ENCODE measurements at places on chromosomes 4 and X. TPM values are rescaled to one million over a fixed set of nuclear protein-coding genes. Genes with fewer than 3 reads are reported as not detected.

GRCh38 chrX:10356979-10357378 is 200.2 kb downstream of the CLCN4 start:
- DNase-seq: no peak

- DNase-seq: no peak
These were observed 151.4 kb upstream of the STX18 start for GRCh38 chr4:4693258-4693657.

DNA sequence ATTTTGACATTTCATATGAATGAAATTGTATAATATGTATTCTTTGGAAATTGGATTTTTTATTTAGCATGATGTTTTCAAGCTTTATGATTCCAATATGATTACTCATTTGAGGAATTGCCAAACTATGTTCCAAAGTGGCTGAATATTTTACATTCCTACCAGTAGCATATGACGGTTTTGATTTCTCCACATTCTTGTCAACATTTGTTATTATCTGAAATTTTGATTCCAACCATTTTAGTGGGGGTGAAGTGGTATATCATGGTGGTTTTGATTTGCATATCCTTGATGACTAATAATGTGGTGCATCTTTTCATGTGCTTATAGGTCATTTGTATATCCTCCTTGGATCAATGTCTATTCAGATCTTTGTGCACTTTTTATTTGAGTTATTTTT is 2.6 kb upstream of the BEX1 start:
- no peak for DNase-seq

STX18 gene
- total RNA-seq: 32.4 TPM

GRCh38 chrX:150543230-150544155 is 24.9 kb upstream of the MTM1 start:
- DNase-seq: no peak

DNA sequence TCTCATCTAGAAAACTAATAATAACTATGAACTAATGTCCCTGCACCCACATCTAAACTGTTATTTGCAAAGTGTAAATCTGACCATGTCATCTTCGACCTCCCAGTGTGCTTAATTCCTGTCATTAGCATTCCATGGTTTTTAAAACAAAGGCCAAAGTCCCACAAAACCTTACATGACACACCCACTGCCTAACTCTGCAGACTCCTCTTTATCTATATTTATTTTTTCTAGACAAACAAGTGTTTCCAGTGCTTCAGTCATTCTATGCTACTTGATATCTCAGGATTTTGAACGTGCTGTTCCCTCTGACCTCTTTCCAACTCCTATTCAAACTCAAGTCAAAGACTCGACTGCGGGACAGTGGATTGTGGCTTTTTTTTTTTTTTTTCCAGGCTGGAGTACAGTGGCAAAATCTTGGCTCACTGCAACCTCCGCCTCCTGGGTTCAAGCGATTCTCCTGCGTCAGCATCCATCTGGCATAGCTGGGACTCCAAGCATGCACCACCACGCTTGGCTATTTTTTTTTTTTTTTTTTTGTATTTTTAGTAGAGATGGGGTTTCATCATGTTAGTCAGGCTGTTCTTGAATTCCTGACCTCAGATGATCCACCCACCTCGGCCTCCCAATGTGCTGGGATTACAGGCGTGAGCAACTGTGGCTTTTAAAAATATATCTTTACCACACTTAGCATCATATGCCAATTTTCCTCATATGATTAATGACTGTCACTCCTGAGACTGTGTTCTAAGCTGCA is 1511.0 kb downstream of the ARAP2 start:
- DNase-seq: peak; percentile 47

DNA sequence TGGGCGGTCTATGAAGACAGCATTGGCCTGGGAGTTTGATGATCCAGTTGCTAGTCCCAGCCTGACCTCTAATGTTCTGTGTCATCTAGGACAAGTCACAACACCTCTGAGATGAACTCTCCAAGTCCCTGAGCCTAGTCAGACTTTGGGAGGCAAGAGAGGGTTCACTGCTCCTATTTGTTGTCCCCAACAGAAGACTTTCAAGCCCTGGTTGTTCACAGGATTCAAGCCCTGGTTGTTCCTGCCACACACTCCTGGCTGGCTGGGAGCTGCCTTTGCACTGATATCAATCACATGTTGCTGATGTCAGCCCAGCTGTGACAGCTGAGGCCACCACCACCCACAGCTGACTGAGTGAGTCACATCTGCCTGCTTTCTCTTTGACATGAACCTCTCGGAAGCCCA is 253.2 kb upstream of the RASGEF1B start:
- peak; percentile 63 for DNase-seq

DNA sequence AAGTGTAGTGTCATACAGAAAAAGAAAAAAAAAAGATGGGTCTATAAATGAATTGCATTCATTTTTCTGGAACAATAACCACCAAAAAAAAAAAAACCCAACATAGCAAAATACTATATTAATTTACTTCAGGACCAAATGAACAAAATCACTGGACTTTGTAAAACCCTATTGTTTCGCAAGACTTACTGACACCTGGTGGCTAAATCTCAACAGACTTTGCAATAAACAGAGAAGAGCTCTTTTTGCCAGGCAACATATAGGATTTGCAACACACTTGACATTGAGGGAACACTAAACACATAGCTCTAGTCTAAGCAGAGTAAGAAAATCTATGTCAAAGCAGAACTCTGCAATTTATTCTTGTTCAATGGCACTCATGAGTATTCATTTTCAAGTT is 990.2 kb downstream of the STPG2 start:
- DNase-seq: no peak

CCDC149 gene
- 24.2 TPM for total RNA-seq

GRCh38 chr4:90852237-90852636 is 725.0 kb downstream of the CCSER1 start:
- no peak for DNase-seq

DNA sequence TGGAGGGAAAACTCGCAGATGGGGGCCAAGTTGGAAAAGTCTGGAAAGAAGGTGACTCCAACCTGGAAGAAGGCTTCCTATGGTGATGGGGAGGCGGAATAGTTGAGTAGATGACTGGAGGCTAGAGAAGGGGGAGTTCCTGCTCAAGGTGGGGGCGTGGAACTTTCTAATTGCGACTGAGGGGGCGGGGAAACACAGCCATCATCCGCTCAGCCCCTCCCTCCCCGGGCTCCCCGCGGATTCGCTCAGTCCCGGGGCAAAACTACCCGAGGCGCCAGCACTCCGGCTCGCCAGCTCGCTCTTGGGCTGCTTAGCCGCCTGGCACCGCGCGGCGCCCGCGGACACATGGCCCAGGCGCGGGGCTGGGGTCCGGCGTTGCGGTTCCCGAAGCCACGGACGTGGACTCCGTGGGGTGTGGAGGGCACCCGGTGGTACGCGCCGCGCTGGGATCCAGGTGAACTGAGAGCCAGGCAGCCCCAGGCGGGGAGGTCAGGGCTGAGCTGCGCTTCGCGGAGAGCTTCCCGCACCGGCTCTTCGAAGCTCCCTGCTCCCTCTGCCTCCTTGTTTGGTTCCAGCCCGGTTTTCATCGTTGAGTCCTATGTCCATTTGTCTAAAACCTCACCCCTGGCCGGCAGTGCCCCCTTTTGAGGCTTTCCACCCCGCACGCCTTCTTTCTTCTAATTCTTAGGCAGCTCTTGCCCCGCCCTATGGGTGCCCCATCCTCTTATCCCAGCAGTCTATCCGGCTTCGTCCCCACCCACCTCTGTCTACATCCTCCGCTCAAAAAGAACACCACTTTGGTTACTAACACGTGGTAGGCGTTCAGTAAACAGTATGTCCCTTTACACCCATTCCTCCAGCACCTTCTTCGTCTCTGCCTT is 38.9 kb downstream of the STARD8 start:
- no peak for DNase-seq

- DNase-seq: no peak
These were observed 132.6 kb downstream of the FHIP1A start for GRCh38 chr4:151541389-151542071.

GRCh38 chrX:40175511-40176350 is 78.0 kb upstream of the BCOR start:
- DNase-seq: peak; percentile 67

PNCK gene
- total RNA-seq: 28.3 TPM

DNA sequence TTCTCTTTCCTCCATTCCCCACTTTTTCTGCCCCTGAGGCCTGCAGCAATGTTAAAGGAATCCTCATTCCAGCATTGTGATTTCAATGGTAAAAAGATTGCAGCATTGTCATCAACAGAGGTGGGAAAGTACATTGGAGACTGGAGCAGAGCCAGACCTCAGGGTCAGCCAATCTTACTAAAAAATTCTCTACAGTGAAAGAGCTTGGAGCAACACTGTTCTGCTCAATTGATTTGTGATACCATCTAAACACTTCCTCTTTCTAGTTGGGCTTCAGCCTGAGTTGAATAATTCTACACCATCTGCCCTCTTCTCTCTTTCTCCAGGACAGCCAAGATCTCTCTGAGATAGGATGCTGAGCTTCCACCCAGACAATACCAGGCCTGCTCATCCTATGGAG is 176.5 kb downstream of the AR start:
- no peak for DNase-seq

DNA sequence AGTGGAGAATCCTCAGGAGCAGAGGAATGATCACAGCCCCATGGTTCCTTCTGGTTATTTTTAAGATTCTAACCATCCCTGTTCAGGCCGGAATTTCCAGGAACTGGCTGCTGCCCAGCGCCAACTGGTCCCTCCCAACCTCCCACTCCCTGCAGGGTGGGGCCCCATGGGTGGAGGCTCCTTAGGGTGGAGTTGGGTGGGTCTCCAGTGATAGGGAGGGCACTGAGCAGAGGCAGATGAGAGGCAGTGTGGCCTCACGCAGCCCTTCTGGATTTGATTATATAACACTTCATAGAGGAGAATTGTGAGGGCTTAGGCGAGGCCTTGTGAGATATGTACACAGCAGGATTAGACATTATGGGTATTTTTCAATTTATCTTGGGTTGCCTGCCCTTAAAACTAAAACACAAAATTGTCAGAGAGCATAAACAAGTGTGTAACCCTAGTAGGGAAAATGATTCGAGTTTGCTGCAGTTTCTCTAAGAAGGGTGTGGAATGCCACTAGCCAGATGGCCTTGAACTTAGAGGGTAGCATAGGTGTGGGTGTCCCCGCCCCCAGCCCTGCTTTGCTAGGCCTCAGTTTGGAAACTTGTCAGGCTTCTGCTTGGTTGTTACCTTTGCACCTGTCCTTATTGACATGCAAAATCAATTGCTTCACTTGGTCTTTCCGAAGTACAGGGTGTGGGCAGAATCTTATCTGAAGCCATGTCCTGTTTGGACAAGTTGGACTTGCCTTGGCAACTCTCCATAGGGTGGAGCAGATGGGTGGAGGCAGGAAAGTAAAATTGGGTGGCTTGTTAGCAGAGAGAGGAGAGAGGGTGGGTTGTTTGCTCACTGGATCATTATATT is 9.4 kb downstream of the KLF3 start:
- peak; percentile 84 for DNase-seq

IL21 gene
- total RNA-seq: not detected

GRIA2 gene
- total RNA-seq: 0.32 TPM

- peak; percentile 77 for DNase-seq
These were observed 90.1 kb downstream of the IRF2 start for GRCh38 chr4:184384056-184384809.

DNA sequence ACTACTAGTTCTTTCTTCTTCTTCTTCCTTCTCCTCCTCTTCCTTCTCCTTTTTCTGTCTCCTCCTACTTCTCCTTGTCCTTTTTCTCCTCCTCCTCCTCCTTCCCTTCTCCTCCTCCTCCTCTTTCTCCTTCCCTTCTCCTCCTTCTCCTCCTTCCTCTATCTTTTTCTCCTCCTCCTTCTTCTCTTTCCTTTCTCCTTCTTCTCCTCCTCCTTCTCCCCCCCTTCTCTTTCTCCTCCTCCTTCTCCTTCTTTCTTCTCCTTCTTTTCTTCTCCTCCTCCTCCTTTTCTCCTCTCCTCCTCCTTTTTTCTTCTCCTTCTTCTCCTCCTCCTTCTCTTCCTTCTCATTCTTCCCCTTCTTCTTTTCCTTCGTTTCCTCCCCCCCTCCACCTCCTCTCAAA is 21.8 kb upstream of the NAP1L5 start:
- no peak for DNase-seq

- no peak for DNase-seq
These were observed at the start of gene MAGEA1 for GRCh38 chrX:153179131-153179530. Gene MAGEA1, plus strand, starts transcription at chrX:153179284. Its CDS starts 3,106 bp downstream, at chrX:153182390.

- DNase-seq: no peak
These were observed 2070.6 kb downstream of the PCDH7 start for GRCh38 chr4:32790803-32791202.

TACR3 gene
- 0.23 TPM for total RNA-seq

GRCh38 chr4:23481566-23481965 is 408.3 kb downstream of the PPARGC1A start:
- no peak for DNase-seq
